ENCODE measurements at places on chromosomes 1 and 21.

DNA sequence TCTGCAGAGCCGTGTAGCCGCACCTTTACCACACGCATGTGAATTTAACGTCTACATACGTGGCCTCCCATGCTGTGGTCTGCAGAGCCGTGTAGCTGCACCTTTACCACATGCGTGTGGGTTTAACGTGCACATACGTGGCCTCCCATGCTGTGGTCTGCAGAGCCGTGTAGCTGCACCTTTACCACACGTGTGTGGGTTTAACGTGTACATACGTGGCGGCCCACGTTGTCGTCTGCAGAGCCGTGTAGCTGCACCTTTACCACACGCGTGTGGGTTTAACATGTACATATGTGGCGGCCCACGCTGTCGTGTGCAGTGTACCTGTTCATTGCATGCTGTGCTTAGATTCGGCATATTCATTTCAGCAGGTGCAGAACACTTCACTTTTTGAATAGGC lies 17.5 kb downstream of the DFFB start:
- DNase-seq, result no peak

- no peak for DNase-seq
Observed at GRCh38 chr1:85411567-85412305, 53.2 kb downstream of the DDAH1 start.

GRCh38 chr21:34593423-34593822 lies 21.5 kb downstream of the RCAN1 start:
- DNase-seq, result no peak

DNA sequence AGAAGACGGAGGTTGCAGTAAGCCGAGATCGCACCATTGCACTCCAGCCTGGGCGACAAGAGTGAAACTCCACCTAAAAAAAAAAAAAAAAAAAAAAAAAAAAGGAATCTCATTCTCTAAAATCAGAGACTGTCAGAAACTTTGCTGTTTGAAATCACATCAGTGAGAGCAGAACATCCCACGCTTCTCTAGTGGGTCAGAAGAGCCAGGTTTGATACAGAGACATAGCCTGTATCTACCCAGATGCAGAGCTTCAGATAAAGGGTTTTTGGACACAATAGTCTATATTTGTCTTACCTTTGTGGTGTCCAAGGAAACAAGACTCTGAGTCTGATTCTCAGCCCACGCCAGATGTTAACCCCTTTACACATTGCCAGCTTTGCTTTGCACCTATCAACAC lies 19.6 kb downstream of the CELA3A start:
- DNase-seq, result no peak

GRCh38 chr1:57131701-57132394 lies 166.0 kb upstream of the C8B start:
- DNase-seq, result no peak

All from large intestine (tissue), 12 donors.